Thoracic aorta (tissue), 2 donors: ENCODE measurements at places on chromosomes 1 and 21.

DNA sequence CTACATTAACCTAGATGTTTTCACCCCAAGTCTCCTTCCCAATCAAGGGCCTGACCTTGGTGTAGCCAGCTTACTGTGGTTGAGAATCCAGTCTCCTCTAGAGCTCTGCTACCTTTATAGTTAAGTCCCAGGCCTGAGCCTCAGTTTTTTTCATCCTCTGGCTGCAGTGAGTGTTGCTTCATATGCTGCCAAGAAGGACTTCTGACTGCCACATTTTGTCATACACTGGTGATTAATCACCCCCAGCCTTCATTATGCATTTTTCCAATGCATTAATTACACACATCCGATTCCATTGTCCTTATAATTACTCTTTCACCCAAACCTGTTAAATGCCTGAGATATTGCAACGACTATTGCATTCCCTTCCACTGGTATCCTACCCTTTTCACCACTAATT, 66.3 kb upstream of the FGGY start:
- DNase-seq = no peak

DNA sequence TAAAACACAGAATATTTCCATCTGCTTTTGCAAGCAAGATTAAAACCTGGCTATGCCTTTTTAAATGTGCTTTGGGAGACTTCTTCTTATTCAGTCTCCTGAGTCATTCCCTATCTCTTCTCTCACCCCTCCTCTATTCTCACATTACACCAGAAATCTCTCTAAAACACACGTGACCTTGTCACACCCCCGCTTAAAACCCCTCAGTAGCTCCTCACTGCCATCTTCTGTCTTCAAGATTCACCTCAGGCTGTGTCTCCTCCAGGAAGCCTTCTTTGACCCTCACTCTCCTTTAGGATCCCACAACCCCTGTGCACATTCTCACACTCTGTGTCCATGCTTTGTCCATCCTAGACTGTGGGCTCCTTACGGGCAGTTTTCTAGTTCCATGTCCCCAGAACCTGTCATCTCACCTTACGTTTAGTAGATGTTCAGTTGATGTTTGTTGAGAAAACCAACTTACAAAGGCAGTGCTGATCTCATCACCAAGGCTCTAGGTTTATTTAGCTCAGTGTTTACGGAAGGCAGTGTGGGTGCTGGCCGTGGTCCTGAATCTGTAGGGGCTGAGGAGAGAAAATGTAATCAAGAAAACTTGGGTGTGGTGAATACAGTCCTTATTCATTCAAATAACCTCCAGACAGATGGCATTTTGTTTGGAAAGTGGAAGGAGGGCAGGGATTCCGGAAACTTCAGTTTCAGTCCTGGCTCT, 143.5 kb downstream of the DMRTA2 start:
- no peak for DNase-seq

DNA sequence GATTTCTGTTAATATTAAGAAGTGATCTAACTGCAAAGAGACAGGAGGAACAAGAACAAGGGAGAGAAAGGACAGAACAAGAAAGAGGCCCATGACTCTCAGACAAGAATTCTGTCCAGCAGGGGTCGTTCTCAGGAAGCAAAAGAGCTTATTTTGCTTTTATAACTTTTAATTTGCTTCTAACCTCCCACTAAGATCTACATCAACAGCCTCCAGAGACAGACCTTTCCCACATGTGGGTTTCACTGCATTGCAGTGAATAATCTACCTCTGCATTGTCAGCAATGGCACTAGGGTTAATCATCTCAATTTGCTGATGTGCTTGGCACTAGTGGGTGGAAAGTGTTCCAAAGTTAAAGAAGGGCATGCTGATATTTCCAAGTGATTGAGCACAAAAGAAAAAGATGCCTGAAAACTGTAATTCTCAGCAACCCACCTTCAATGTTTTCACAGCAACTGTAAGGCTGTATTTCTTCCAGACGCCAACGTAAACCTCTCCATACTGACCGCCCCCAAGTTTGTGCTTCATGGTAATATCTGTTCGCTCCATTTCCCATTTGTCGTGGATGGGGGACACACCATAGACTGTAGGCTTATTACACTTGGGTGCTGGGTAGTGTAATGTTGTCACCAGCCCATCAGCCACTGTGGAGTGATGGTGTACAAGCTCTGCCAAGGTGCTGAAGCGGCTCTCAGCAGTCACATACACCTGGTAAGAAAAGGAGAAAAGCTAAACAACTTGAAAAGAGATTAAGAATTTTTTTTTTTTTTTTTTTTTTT, 39.5 kb downstream of the TOR3A start:
- no peak for DNase-seq

- no peak for DNase-seq
These were observed 3.7 kb downstream of the ZBED6 start for GRCh38 chr1:203799157-203799556.

DNA sequence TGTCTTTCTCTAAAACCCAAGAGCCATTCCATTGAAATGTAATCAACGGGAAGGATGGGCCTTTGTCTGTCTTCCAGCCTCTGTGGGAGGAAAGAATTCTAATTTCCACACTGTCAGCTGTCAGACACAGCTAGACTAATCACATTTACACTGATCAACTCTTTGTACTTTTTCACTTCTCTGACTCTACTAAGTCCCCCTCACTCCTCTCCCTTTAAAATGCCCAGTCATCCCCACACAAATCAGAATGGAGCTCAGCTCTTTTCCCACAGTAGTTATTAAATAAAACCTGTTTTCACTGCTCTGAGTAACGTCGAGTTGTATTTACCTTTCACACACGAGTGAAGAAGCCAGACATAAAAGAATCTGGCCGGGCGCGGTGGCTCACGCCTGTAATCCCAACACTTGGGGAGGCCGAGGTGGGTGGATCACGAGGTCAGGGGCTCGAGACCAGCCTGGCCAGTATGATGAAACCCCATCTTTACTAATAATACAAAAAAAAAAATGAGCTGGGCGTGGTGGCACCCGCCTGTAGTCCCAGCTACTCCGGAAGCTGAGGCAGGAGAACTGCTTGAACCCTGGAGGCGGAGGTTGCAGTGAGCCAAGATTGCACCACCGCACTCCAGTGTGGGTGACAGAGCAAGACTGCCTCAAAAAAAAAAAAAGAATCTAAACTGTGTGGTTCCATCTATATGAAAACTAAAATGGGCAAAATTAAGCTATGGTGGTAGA, 13.3 kb downstream of the ZBTB8OS start:
- DNase-seq = no peak

- DNase-seq = no peak
These were observed at the start of gene OLIG1 for GRCh38 chr21:33069994-33070743. Gene OLIG1 (plus strand): TSS chr21:33070141. CDS start chr21:33070247, 106 bp downstream.

GRCh38 chr21:42028766-42029425, 18.7 kb upstream of the ZBTB21 start:
- DNase-seq = no peak

GRCh38 chr1:222525951-222526350, 22.0 kb downstream of the HHIPL2 start:
- no peak for DNase-seq

DNA sequence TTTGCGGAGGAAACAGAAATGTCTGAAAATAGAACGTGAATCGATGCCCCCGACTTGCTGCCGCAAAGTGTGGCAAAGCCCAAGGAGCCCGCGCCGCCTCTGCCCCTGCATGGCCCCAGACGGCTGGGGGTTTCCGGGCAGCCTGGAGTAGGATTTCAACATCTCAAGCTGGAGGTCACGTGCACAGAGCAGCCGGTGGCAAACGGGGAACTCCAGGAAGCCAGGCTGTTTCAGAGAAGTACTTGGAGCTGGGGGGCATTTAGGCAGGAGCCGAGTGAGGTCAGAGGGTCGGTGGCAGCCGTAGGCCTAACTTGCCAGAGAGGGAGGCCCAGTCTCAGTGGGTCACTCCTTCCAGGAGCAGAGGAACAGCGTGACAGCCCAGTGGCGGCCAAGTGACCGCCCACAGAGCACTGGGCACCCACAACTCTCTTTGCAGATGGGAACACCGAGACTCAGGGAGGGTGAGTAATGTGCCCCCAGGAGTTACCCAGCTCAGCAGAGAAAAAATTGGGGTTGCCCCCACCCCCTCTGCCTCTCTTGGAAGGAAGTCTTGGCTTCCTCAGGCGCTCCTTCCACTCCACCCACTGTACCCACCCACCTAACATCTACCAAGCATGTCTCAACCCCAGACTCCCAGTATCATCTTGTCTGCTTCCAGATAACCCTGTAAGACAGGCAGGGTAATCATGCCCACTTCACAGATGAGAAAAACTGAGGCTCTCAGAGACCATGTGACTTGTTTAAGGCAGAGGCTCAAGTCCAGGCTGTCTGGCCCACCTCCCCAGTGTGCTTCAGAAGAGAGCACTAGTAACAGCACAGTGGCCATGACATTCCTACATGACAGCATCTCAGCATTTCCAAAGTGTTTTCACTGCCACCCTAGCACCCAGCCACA, 179.4 kb downstream of the HIVEP3 start:
- peak; percentile 28 for DNase-seq

GRCh38 chr21:32141318-32141633, 137.6 kb downstream of the MIS18A start:
- DNase-seq = no peak

- DNase-seq = no peak
These were observed 981.9 kb upstream of the ADGRL4 start for GRCh38 chr1:79988401-79988800.

- DNase-seq = no peak
These were observed 18.3 kb upstream of the PPIE start for GRCh38 chr1:39720094-39720999.

GRCh38 chr1:51840743-51841461, 37.6 kb downstream of the NRDC start:
- no peak for DNase-seq

GRCh38 chr1:117631359-117632160, 25.7 kb downstream of the TENT5C start:
- no peak for DNase-seq

GRCh38 chr1:201269281-201269680, 14.0 kb upstream of the PKP1 start:
- DNase-seq = no peak

DNA sequence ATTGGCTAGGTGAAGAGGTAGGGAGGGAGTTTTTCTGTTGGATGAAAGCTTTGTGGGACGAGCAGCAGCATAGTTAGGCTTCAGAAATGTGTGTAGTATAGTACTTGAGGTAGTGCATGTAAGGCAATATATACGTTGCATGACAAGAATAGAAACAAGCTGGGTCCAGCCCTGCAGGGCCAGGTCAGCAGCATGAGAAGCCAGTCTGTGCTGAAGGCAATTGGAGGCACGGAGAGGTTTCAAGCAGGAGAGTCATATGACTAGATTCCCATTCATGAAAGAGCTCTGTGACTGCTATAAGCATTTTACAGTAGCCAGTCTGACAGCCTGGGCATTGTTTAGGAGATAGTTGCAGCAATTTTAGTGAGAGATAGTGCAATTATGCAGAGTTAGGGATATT, 84.2 kb upstream of the DSCAM start:
- DNase-seq = no peak

GRCh38 chr1:29341936-29342335, 105.6 kb downstream of the PTPRU start:
- no peak for DNase-seq

DNA sequence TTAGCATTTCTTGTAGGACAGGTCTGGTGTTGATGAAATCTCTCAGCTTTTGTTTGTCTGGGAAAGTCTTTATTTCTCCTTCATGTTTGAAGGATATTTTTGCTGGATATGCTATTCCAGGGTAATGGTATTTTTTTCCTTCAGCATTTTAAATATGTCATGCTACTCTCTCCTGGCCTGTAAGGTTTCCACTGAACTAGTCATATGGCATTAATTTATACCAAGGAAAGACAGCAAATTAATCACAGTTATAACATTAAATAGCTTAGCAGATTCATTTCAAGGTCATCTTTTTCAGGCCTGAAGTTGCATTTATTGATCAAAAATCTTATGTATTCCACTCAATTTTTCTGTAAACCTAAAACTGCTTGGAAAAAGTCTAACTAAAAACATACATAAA, 54.9 kb downstream of the AK5 start:
- DNase-seq = no peak

- DNase-seq = no peak
These were observed 32.3 kb downstream of the USH2A start for GRCh38 chr1:216390956-216391355.

DNA sequence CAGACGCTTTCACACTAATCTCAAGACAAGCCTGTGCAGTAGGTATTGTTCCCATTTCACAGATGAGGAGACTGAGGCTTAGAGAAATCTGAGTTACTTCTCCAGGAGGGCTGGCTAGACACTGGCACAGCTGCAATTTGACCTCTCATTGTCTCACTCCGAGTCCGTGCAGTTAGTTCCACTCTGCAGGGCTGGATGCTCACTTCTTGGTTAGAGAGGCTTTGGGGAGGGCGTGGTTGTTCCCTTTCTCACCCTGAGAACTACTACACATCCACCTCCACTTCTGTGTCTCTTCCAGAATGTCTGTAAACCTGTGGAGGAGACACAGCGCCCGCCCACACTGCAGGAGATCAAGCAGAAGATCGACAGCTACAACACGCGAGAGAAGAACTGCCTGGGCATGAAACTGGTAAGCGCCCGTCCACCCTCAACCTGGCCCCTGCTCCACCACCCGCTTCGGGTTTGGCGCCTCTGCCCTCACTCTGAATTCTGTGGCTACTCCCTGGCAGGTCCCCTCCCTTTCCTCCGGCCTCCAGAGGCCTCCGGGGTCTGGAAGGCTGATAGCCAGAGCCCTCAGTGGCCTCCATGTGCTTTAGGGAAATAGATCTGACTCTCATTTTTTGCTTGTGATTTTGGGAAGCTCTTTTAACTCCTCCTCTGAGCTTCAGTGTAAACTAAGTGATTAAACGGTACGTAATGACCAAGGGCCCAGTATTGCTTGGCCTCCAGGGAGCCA, 29.1 kb downstream of the EIF2D start:
- no peak for DNase-seq

GRCh38 chr1:67589519-67590233, 95.3 kb upstream of the GADD45A start:
- DNase-seq = no peak

DNA sequence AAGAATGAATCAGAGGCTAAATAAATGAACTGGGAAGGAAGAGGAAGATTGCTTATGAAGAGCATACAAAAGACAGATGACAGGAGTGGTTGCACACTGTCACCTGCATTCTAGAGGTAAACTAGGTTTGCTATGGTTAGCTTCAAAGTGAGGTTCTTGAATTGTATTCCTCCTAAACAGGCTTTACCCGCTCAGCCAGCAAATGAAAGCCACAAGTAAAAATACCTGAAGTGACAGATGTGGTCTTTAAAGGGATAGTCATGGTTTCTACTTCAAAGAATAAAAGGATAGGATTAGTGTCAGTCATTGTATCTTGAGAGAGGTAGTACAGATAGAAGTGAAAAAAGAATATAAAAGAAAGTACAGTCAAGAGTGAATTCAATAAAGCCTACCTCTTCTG, 32.4 kb upstream of the PRDX6 start:
- no peak for DNase-seq

- no peak for DNase-seq
These were observed 11.3 kb upstream of the MAP10 start for GRCh38 chr1:232793944-232794343.

GRCh38 chr1:30190511-30191153, 532.8 kb downstream of the MATN1 start:
- no peak for DNase-seq
